ENCODE measurements at places on chromosomes 7 and 10. TPM values are rescaled to one million over a fixed set of nuclear protein-coding genes. Genes with fewer than 3 reads are reported as not detected.

Gene PPP1R3A
- not detected for total RNA-seq

Gene NUB1
- 52.6 TPM for total RNA-seq

Gene ACSM6
- total RNA-seq = not detected

Gene SFRP5
- not detected for total RNA-seq

Gene TSPAN12
- 2.2 TPM for total RNA-seq

Gene RBM20
- 0.66 TPM for total RNA-seq

Gene ECHS1
- 65.6 TPM for total RNA-seq

Gene FKBP6
- total RNA-seq = not detected

Gene TMEM139
- not detected for total RNA-seq

Gene OPN1SW
- not detected for total RNA-seq

Gene ENTPD1
- total RNA-seq = 0.99 TPM

Gene NUTM2E
- total RNA-seq = 0.19 TPM

Gene RET
- total RNA-seq = not detected

Gene MEOX2
- total RNA-seq = 18.0 TPM

Gene ZNF488
- total RNA-seq = not detected
